ENCODE measurements at places on chromosomes 2 and 18. TPM values are rescaled to one million over a fixed set of nuclear protein-coding genes. Genes with fewer than 3 reads are reported as not detected.

The ATAD2B gene
- total RNA-seq, result 11.1 TPM

The ALPG gene
- total RNA-seq, result not detected

DNA sequence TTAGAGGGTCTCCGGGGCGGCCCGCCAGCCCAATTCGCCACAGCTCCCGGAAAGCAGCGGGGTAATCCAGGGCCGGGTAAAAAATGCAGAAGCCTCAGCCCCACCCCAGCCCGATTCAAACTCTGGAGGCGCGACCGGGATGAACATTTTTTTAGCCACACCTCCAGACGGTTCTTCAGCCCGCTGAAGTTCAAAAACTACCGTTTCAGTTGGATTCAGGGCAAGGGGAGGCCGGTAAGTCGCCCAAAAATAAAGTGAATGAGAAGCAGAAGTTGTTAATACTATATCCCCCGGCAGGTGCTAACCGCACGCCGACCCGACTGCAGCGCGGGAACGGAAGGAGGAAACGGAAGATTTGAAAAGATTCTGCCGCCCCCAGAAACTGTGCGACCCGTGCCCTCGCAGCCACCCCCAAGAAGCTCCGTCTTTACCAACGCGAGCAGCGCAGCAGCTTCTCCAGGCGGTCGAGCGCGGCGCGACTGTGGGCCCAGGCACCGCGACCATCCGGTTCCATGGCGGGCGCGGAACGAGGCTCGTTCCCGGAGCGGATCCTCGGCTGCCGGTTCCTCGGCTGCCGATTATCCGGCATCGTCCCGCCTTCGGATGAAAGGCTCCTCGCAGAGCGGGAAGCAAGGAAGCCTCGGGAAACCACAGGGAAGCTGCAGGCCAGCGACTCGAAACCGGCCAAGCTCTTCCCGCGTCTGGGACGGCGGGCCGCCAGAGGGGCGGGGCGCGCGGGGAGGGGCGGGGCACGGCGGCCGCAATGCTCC, at the start of gene BARD1:
Gene BARD1 (minus strand): TSS at position 703 of the 770 bp plus-strand sequence. CDS start 114 bp downstream, at position 589.
- DNase-seq, result peak; percentile 64

DNA sequence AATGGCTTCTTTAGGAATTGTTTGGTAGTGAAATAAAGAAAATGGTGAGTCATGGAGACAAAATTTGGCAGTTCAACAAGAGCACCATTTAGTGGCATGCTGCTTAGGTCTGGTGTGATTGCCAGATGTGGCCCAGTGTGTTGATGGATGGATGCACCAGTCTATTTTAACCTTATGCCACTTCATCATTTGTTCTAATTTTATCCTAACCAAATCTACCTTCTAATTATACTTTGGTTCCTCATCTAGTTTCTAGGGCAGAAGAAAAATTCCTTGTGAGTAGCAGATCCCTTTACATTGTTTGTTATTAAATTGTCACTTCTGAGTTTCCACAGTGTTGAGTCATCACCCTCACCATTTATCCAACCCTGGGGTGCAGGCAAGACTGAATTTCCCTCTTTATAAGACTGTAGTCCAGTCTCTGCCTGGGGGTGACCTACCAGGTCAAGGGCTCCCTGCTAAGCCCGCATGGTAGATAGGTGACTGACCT, 32.5 kb downstream of the NABP1 start:
- DNase-seq, result no peak

- DNase-seq, result no peak
Measured at GRCh38 chr2:85755122-85756027, 1.6 kb downstream of the ATOH8 start.

DNA sequence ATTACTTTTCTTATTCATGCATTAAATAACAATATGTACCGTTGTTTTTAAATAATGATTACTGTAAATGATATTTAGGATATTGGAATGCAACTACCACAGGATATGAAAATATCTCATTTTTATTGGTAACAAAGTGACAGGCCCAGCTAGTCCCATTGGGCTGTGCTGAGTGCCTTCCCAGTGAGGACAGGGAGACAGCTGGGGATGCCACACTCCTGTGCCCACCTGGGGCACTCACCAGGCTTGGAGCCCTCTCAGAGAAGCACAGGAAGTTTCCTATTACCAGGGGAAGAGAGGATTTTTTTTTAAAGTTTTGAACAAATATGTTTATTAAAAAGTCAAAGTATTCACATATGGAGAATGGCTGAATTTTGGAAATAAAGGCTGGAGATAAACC, 48.9 kb downstream of the PARD6G start:
- DNase-seq, result no peak

DNA sequence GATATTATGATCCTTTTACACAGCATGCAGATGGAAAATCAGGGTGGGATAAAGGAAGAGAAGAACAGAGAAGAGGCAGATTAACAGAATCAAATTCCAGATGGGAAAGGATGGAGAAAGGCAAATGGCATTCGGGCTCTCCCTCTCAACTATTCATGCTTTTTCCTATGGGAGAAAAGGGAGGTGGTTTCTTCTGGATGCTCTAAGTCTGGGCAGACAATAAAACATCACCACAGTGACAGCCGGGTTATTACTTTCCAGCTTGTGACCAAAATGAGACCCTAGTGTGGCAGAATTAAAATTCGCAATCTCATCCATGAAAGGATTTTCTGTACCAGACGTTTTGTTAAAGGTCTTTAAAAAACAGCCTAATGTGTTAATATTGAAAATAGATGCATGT, 440.7 kb downstream of the RND3 start:
- DNase-seq, result no peak
